Myocyte (in vitro differentiated cells): ENCODE measurements at places on chromosomes 5 and 9.

DNA sequence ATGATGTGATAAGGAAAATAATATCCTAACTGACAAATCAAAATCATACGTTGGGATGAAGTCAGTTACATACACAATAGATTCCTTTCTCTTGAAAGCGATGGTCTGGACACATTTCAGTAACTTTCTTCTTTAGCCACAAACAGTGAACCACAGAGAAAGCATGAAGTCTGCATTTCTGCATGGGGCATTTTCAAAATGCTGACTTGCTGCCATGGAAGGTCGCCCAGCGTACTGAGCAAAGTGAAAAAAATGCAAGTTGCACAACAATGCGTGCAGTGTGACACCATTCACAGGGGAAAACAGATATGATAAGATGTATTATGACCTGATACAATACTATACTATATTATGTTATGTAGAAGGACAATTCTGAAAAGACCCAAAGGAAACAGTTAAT is 146.3 kb downstream of the SNX18 start:
- peak; percentile 74 for DNase-seq

GRCh38 chr9:107487521-107488374 is 1.8 kb downstream of the KLF4 start:
- no peak for DNase-seq

- DNase-seq = no peak
Observed at GRCh38 chr9:35771075-35771433, 17.0 kb upstream of the MSMP start.

GRCh38 chr5:58094031-58094430 is 365.9 kb downstream of the PLK2 start:
- no peak for DNase-seq

- no peak for DNase-seq
Observed at GRCh38 chr5:57929271-57929670, 446.7 kb upstream of the ACTBL2 start.

- DNase-seq = no peak
Observed at GRCh38 chr5:170087168-170087817, 18.4 kb upstream of the FOXI1 start.

- no peak for DNase-seq
Observed at GRCh38 chr5:153517241-153517611, 26.8 kb downstream of the GRIA1 start.

DNA sequence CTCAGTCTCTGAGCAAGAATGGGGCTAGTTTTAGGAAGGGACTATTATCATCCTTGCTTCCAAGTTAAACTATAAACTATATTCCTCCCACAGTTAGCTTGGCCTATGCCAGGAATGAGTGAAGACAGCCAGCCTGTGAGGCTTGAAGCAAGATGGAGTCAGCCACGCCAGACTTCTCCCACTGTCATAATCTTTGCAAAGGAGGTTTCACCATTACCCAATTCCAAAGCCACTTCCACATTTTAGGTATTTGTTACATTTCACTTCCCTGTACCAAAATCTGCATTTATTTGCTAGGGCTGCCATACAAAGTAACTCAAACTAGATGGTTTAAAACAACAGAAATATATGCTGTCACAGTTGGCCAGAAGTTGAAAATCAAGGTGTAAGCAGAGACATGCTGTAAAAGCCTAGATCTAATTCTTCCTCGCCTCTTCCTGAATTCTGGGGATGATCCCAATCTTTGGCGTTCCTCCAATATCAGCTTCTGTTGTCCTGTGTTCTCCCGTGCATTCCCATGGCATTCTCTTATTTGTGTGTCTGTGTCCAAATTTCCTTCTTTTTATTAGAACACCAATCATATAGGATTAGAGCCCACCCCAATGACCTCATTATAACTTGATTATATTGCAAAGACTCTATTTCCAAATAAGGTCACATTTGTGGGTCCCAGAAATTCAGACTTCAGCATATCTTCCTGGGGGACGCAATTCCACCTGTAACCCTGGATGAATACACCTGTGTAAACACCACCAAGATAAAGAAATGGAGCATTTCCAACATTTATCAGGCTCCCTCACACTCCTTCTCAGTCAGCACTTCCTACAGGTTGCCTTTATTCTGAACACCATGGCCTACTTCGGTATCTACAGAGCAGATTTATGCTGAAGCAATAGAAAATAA is 126.8 kb downstream of the GCNT1 start:
- DNase-seq = no peak

DNA sequence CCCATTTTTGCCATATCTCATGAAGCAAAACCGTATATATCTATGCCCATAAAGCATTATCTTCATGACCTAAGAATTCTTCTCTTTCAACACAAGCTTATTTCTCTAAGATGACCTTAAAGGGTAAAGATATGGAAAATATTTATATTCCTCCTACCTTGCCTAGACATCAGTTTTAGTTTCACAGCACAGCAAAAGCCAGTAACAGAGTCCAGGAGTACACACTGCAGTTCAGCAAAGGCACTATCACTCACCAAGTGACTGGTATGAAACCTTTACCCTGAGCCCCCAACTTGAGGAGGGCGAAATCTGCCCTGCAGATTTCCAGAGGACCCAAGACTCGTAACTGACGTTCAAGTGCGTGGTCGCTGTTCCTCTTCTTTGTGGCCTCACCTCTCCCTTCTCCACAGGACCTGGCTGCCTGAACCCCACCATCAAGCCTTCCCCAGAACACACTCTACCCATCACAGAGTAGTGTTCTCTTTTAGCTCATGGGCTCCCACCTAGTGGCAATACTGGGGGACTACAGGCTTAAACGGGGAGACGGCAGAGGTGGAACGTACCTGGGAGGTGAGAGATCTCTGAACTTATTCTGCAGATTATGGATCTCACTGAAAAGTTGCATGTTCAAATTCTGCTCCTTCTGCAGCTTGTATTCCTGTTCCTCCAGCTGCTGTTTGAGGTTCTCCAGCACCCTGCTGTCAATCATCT is 141.0 kb downstream of the CDK5RAP2 start:
- no peak for DNase-seq

- no peak for DNase-seq
Observed at GRCh38 chr5:168659286-168659847, 80.2 kb upstream of the PANK3 start.

DNA sequence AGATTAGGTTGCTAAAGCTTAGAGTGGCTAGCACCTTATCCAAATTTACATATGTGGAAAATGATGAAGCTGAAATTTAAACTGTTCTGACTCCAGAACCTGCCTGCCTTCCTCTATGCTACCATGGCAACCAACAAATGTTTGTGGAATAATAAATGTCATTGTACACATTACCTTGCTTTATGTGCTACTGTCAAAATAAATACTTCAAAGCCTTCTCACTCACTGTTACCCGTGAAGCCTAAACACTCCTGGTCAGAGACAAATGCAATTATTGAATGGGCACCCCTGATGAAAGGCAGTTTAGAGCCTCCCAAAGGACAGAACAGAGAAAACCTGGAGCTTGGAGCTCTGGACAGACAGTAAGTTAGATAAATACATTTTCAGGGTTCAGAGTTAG is 158.6 kb downstream of the FAM114A2 start:
- DNase-seq = no peak

DNA sequence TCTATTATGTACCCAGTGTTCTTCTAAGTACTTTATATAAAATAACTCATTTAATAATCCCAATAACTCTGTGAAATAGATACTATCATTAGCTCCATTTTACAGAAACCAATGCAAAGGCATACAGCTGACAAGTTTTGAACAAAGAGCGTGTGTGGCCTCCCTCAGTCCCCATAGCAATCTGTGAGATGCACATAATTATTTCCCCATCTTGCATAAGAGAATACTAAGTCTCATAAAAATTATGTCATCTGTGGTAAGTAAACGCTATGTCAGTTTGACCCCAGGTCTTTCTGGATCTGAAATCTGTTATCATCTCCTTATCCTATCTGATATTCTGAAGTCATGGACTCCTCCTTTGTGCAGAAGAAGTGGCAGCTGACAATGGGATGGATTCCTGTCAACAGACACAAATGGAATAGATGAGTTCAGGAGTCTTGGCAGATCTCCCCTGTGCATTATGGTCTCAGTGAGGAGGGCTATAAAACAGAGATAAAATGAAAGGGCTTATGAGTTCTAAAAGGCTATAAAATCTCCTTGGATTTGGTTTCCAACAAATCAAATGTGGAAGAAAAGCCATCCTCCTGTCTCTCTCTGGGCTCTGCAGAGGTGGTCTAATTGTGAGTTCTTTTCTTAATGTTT is 162.5 kb upstream of the TLE4 start:
- peak; percentile 13 for DNase-seq
